ENCODE measurements at places on chromosomes 6 and 20. TPM values are rescaled to one million over a fixed set of nuclear protein-coding genes. Genes with fewer than 3 reads are reported as not detected.

- DNase-seq: no peak
These were observed 23.4 kb downstream of the MEP1A start for GRCh38 chr6:46816626-46817025.

DNA sequence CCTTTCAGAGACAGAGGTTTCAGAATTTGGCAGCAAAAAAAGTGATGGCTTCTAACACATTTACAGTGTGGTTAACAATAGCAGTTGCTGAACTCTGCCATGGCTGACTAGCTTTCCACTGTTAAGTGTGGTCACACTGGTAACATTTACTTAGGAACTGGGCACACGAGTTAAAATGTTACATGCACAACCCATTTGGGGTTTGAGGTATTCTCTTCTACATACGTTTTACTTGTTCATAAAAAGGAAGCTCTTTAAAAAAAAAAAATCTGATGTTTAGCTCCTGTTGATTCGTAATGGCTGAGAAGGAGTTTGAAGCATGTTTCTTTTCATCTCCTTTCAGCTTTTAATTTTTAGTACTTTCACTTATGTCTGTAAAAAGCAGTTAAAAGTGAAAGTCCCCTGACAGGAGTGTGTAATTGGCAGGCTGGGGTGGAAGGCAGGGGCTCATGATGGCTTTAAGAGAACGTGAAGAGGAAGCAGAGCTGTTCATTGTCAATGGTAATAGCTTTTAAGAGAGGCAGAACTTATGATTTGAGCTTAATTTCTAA is 245.9 kb downstream of the FARS2 start:
- DNase-seq: no peak

DNA sequence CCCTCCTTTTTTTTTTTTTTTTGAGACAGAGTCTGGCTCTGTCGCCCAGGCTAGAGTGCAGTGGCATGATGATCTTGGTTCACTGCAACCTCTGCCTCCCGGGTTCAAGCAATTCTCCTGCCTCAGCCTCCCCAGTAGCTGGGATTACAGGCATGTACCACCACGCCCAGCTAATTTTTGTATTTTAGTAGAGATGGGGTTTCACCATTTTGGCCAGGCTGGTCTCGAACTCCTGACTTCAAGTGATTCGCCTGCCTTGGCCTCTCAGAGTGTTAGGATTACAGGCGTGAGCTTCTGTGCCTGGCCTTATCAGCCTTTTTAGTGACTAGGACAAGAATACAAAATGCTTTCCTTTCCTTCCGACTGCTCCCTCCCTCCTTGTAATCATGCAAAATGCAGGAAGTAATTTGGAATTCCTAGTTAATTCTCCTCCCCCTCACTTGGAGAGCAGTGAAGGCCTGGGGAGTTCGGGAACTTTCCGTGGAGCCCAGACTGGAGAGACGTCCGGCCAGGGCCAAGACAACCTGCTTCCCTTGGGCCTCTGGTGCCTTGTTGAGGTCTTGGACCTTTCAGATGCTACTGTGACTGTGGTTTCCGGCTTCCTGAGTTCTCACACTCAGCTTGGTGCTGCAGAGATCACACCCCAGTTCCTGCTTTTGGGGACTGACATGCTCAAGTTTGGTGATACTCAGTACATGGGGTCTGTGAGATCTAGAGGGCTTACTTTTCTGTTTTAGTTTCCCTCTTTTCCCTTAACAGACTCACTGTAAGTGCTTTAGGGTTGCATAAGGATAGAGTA is 3.9 kb upstream of the PHF20 start:
- DNase-seq: peak; percentile 58

DNA sequence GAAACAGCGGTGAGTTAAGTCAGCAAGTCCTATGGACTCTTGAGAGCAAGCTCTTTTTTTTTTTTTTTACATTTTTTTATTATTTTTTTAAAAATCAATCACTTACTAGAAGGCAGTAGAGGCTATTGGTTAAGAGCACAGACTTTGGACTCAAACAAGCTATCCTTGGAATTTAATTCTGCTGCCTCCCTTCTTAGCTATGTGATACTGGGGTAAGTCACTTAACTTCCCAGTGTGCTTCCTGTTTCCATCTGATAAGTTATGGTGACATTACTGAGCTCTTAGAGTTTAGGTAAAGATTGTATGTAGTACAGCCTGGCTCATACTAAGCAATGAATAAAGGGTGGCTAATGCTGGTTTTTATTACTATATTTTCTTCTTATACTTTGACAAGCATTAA is 770.5 kb upstream of the FLRT3 start:
- no peak for DNase-seq

ZKSCAN4 gene
- total RNA-seq: 4.5 TPM

RAET1G gene
- total RNA-seq: 0.79 TPM
